ENCODE measurements at places on chromosomes 7 and 10.

DNA sequence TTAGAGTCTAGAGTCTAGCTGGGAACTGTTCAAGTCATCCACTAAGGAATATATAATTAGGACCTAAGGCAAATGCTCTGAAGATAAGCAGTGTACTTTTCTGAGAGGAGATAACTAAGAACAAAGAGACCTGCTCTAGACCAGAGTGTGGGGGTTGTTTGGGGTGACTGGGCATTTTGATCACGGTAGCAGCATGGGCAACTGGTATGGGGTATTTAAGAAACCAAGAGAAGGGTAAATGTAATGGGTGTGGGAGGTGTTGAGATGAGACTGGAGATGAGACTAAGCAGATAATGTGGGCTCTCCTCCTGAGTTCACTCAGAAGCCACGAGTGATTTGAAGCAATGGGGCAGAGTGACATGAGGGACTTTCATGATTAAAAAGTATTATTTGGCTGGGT lies 1082.9 kb downstream of the GATA3 start:
- DNase-seq, result no peak

DNA sequence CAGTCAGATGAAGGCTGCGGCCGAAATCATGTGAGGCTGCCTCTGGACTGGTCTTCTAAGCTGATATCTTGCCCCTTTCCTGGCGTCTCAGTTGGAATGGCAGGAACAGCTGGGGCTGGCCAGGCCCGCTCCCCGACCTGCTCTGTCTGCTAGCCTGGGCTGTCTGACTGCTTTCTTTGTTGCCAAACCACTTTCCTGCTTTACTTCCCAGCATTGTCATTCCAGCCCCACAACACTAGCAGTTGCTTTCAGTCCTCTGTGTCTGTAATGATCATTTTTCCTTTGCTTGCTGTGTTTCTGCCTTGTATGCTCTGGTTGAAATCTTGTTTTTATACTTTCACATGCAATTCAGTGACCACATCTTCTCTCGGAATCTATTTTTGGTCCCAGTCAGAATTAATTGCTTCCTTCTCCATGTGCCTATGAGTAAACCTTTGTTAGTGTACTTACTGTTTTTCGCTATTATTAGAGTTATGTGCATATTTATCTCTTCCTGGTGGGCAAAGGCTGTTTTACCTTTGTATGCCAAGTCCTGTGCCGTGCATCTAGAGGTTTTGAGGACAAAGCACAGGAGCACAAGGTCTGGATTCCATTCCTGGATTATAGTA lies 21.6 kb downstream of the PRPF18 start:
- DNase-seq, result no peak

DNA sequence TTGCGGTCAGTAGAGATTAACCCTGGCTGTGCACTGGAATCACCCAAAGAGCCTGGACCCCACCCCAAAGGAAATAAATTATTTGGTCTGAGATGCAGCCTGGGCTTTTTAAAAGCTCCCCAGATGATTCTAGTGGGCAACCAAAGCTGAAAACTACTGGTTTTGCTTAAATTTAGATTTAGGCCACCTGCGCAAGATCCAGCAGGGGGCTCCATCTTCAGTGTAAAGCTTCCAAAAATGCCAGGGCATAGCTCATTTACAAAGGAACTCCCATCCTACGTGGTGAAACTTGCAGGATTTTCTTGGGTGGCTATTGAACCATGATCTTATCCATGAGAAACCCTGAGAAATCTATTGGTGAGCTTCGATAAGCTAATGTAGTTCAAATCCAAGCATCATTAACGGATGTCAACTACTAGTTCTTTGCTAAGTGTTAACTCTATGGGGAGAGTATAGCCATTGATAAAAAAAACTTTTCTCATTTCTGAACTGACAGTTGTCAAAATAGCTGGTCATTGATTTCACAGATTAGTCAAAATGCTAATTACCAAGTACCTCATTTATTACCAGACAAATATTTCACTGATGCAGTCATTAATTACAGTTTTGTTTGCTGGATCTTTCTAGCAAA lies 315.3 kb downstream of the LHFPL3 start:
- DNase-seq, result no peak

- no peak for DNase-seq
Measured at GRCh38 chr7:111107579-111107978, 16.7 kb downstream of the LRRN3 start.

- DNase-seq, result no peak
Measured at GRCh38 chr7:33636359-33636758, 269.0 kb upstream of the BMPER start.

GRCh38 chr7:38368191-38368605 lies 94.8 kb upstream of the TARP start:
- no peak for DNase-seq

GRCh38 chr10:61100887-61101286 lies 156.9 kb upstream of the RHOBTB1 start:
- DNase-seq, result no peak

GRCh38 chr10:55404094-55404493 lies 603.1 kb upstream of the PCDH15 start:
- DNase-seq, result no peak

DNA sequence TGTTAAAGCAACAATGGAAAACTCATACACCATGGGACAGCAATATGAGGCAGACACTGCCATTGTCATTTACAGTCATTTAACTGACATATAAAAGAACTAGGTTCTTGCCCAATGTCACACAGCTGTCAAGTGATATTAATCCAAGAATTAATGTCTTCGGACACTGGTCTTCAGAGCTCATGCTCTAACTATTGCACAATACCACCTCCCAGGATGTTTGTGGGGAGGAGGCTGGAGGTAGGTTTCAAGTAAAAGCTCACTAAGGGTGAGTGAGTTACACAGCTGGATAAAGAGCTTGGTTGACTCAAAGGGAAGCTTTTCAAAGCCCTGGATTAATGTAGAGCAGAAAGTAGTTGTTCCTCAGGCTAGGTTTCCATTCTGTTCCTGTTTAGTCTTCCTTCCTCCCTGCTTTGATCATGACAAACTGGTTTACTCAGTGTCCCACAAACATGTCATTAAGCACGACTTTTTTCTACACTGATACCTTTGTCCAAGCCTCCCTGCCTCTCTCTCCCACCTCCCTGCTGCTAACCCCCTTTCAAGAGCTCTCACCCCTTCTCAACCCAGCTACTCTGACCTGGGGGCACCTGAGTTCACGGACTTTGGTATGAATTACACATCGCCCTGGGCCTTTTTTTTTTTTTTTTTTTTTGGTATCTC lies 987 bp upstream of the EXOC6 start:
- DNase-seq, result no peak

DNA sequence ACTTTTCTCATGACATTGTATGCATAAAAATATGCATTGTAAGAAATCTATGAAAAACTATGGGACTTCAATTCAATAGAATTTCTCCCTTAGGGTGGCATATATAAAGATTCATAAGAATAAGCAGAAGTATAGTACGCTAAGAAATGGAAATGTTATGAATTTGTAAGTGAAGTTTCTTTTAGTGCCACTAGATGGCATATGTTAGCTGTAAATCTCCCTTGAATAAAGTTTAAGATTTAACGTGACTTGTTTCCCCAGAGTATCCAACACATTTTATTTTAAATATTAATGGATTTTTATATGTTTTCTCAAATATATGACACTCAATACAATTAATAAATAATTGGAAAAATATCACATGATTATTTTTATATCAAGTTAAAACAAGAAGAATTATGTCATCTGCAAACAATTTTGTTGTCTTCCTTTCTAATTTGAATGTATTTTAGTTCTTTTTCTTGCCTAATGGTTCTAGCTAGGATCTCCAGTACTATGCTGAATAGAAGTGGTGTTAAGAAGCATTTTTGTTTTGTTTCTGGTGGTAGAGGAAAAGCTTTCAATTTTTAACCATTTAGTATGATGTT lies 287.2 kb downstream of the HGF start:
- DNase-seq, result no peak
